Effector memory CD8-positive, alpha-beta T cell (primary cell): ENCODE measurements at places on chromosomes 1 and 21.

DNA sequence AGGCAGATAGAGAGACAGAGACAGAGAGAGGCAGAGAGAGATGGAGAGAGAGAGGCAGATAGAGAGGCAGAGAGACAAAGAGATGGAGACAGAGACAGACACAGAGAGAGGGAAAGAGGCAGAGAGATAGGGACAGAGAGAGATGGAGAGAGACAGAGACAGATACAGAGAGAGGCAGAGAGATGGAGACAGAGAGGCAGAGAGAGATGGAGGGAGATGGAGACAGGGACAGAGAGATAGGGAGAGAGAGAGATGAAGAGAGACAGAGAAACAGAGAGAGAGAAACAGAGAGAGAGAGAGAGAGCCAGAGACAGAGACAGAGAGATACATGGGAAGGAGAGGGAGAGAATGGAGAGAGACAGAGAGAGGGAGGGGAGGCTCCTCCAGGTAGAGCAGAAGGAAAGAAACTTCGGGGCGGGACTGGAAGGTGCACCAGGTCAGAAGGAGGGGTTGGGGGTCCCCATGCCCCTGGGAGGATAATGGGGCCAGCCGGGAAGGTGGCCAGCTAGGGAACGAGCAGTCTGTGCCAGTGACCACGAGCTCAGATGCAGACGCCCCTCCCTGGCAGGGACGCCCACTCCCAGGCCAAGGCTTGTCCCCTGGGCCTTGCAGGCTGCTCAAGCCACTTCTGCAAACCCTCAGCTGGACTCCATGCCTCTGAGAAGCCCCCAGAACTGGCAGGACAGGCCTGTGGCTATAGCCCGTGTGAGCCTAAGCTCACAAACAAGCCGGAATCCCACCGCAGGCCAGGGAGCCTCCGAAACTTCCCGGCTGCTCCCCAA, 3.3 kb downstream of the FNDC10 start:
- DNase-seq = no peak

- no peak for DNase-seq
Observed at GRCh38 chr1:93559045-93559444, 111.1 kb downstream of the FNBP1L start.

- no peak for DNase-seq
Observed at GRCh38 chr1:5744911-5745799, 247.1 kb downstream of the NPHP4 start.

GRCh38 chr1:147756341-147756740, 4.1 kb downstream of the GJA5 start:
- no peak for DNase-seq

DNA sequence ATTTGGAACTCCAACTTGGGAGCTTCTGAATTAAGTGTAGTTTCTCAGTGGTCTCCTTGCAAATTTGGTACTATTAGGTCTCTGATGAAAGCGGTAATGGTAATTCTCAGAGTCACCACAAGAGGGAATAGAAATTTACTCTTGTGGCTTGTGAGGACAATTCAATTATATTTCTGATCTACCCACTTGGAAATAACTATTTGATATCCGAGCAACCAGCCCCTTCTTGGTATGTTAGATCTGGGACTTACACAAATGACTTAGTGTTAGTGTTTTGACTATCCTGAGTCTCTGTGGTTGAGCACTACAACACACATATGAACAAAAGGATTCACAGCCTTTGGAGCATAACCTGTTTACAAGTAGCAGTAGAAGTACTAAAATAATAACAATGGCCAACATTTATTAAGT, 68.1 kb downstream of the RPS6KA1 start:
- DNase-seq = no peak

DNA sequence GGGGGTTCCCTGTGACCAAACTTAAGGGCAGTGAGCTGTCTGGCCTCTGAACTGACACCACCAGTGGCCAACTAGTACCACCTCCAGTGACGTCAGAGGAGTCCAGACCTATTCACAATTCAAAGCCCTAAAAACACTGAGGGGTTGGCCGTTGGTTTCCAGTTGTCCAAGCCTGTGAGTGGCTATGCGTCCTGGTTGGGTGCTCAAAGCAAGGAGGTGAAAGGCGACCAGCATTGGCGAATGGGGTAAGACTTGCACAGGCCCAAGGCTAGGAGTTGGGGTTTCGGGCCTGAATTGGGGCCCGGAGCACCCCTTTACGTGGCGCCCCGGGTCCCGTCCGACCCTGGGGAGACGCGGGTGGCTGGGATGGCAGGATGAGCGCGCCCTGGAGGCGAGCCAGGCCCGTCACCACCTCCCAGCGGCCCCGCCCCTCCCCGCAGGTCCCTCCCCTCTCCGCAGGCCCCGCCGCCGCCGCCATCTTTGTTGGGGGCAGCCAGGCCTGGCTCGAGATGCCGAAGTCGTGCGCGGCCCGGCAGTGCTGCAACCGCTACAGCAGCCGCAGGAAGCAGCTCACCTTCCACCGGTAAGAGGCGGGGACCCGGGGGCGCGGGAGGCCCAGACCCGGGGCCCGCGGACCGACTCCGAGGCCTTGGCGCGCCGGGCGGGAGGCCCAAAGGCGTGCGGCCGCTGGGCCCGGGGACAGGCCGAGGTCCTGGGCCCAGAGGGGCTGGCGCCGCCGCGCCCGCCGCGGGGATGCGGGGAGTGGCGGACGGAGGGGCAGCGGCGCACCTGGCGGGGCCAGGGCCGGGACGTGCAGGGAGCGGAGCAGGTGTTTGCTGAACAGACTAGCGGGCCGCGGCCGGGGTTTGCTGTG, at the start of gene THAP3:
THAP3 (plus strand) TSS at position 159 of the 874 bp plus-strand sequence; CDS start at position 510, 351 bp downstream.
- peak; percentile 83 for DNase-seq

GRCh38 chr21:17738176-17738953, 80.8 kb downstream of the C21orf91 start:
- no peak for DNase-seq

DNA sequence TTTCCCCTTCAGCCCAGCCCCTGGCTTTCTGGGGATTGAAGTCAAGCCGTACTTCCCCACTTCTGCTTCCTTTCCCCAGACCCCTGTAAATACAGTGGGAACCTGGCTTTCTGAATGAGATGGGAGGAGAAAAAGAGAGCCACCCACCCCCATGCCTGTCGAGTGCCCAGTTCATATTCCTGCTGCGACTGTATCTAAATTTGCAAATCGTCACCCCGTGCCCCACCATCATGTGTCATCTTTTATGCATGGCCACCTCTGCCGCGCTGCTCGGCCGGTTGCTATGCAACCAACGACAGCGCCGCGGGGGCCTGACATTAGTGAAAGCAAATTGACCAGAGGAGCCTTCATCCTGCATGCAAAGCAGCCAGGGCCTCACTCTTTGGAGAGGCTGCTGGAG, 143.0 kb downstream of the ELAVL4 start:
- no peak for DNase-seq
